T-helper 17 cell (primary cell): ENCODE measurements at places on chromosomes 6 and 20. TPM values are rescaled to one million over a fixed set of nuclear protein-coding genes. Genes with fewer than 3 reads are reported as not detected.

DNA sequence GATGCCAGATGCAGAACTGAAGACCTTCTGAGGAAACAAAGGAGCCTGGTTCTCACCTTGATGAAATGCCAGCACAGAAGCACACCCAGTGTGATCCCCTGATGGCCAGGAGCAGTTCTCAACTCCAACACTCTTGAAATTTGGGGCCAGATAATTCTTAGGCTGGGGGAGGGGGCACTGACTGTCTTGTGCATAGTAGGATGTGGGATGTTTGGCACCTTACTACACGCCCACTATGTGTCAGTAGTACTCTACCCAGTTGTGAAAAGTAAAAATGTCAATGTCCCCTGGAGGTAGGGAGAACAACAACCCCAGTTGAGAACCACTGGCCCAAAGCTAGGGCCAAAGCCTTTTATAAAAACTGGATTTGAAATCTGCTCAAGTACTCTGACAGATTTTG, 398.3 kb upstream of the ARID1B start:
- DNase-seq = no peak
- no peak overlapping the region for H3K4me3 ChIP-seq
- H3K36me3 ChIP-seq = peaks cover 2% of the 10 kb centered on the region

DNA sequence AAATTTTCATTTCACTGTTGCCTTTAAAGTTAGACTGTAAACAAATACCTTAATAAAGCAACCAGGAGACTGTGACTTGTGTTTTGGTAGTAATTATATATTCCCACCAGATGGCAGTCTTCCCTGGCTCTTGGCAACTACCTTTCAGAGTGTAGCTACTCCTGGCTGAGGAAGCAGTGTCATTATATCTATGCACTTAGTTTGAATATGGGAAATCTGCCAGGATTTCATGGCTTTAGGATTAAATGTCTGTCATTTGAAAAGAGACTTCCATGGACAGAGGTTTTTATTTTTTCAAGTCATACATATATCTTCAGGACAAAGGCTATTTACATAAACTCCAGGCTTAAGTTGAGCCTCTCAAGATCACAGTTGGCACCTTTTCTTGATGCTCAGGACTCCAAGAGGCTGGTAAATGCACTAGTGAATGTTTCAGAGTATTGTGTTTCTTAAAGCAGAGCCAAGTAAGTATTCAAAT, 160.1 kb downstream of the C6orf58 start:
- H3K27ac ChIP-seq = peak overlapping the region; percentile 11
- H3K4me1 ChIP-seq = peaks cover 31% of the 10 kb centered on the region
- no peak overlapping the region for H3K4me3 ChIP-seq
- no peak for DNase-seq
- no peaks in the 10 kb centered on the region for H3K27me3 ChIP-seq
- no peaks in the 10 kb centered on the region for H3K36me3 ChIP-seq

Gene CRYBG1
- 61.0 TPM for total RNA-seq

- H3K4me3 ChIP-seq = no peak overlapping the region
- peaks cover 11% of the 10 kb centered on the region for H3K4me1 ChIP-seq
- no peak overlapping the region for H3K27ac ChIP-seq
- peaks cover 2% of the 10 kb centered on the region for H3K36me3 ChIP-seq
Observed at GRCh38 chr6:142693441-142693840, 251.5 kb downstream of the HIVEP2 start.

GRCh38 chr20:16179371-16179770, 393.9 kb downstream of the KIF16B start:
- no peak overlapping the region for H3K4me3 ChIP-seq
- no peaks in the 10 kb centered on the region for H3K4me1 ChIP-seq
- no peaks in the 10 kb centered on the region for H3K27me3 ChIP-seq
- H3K27ac ChIP-seq = no peak overlapping the region
- no peaks in the 10 kb centered on the region for H3K36me3 ChIP-seq

DNA sequence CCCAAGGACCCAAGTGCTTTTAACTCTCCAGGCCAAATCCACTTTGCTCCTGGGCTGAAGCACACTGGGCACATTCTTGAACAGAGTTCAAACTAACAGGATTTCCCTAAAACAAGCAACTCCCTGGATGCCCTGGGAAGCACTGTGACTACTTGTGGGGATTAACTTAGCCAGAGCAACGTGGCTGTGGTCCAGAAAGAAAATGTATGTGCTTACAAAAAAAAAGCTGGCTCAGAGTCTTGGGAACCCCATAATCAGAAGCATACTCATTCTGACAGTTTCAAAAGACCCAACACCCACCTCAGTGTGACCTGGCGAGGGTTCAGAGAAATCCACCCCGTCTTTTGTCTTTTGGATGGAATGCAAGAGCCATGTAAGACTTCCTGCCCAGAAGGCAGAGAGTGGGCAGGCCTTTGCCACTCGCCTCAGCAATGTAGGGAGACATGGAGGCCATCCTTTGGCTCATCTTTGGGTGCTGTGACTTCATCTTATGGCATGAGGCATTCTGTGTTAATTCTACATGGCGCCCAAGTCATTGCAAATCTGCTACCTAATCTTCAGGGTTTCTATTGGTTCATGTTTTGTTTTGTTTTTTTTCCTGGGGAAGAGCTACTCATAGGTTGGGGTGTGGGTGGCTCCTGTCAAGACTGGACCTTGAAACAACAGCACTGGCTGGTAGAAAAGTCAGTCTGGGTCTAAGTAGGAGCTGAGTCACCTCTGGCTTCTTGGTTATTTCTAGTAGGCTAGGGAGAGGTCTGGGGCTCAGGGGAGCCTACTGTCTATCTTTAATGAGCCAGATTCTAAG, 248.6 kb upstream of the SUPT3H start:
- DNase-seq = no peak
- H3K4me1 ChIP-seq = peaks cover 3% of the 10 kb centered on the region
- H3K27ac ChIP-seq = no peak overlapping the region
- H3K27me3 ChIP-seq = no peaks in the 10 kb centered on the region
- no peak overlapping the region for H3K4me3 ChIP-seq
- peaks cover 2% of the 10 kb centered on the region for H3K36me3 ChIP-seq

DNA sequence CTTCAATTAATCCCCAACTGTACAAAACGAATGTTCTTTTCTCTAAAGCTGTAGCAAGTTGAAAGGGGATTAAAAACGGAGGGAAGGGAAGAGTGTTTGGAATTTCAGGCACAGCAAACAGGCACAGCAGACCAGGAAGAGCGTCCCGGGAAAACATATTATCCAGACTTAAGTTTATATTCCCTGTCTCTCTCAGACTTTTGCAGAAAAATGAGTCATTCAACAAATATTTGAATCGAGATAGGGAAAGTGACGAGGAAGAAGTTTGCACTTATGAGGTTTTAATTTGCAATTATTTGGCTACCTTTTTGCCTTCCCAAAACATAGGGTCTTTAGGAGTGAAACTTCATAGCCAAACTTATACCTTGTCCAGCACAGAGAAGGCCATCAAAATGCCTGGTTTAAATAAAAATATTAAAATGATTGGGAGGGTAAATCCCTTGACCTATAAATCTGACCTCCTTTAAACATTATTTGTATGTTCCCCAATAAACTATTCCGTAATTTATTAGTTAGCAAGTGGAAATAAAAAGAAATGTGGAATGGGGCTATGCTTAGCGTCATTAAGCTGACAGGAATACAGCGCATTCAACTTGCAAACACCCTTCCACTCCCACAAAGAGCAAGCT, 16.0 kb downstream of the HFE start:
- H3K27ac ChIP-seq = peak overlapping the region; percentile 98
- H3K4me3 ChIP-seq = peak overlapping the region; percentile 89
- no peak for DNase-seq
- no peaks in the 10 kb centered on the region for H3K36me3 ChIP-seq
- H3K27me3 ChIP-seq = no peaks in the 10 kb centered on the region

GRCh38 chr20:58944610-58945009, 36.4 kb upstream of the NELFCD start:
- H3K4me3 ChIP-seq = no peak overlapping the region
- no peaks in the 10 kb centered on the region for H3K36me3 ChIP-seq
- no peak overlapping the region for H3K27ac ChIP-seq

GRCh38 chr20:49888212-49889000, 26.9 kb downstream of the SPATA2 start:
- peak overlapping the region; percentile 36 for H3K4me3 ChIP-seq
- H3K27ac ChIP-seq = no peak overlapping the region
- H3K27me3 ChIP-seq = no peaks in the 10 kb centered on the region

Gene NFATC2
- total RNA-seq = 58.7 TPM

Gene ENPP3
- 0.16 TPM for total RNA-seq

Gene MOCS3
- total RNA-seq = 3.8 TPM

DNA sequence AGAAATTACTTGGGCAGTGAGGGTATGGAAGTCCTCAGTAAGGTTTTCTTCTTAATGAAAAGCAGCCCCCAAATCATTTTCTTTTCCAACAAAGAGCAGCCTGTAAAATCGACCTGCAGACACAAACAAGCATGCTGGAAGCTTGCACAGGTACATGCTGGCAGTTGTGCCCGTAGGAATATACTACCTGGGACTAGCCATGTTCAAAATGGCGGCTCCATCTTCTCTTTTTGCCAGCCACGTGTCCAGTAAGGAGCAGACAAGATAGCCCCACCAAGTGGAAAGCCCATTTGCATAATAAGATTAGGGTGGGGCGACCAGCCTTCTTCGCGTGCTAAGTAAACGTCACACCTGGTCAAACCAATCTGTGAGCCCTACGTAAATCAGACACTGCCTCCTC, 259.4 kb upstream of the AGPAT4 start:
- H3K27ac ChIP-seq = no peak overlapping the region
- H3K27me3 ChIP-seq = no peaks in the 10 kb centered on the region
- no peaks in the 10 kb centered on the region for H3K4me1 ChIP-seq
- H3K4me3 ChIP-seq = no peak overlapping the region
- H3K36me3 ChIP-seq = no peaks in the 10 kb centered on the region

Gene ATP9A
- total RNA-seq = 4.2 TPM

DNA sequence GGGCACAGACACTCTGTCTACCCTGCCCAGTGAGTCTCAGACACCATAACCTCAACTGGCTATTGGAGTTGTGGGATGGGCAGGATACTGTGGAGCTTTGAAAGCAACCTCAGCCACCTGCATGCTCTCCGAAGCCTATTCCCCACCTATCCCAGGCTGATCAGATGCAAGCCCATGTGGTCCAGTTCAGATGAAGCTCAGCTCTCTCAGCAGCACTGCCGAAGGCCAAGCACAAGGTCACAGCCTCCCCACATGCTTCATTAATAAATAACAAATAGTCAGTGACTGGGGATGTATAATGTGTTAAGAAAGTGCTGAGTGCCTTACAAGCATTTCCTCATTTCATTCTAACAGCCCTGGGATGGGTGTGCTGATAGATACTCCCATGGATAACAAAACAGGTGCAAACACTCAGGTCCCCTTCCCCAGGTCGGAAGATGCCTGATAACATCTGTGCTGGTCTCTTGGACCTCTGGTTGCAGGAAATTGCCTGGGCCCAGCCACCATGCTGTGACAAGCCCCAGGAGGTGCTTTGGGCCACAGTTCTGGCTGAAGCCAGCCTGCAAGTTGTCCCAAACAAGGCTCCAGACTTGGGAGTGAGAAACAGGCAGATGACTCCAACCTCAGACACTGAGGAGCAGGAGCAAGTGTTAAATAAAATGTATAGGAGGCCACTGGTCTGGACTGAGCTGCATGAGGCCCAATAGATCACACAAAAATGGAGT, 3.7 kb downstream of the ACSS1 start:
- no peaks in the 10 kb centered on the region for H3K27me3 ChIP-seq
- peak overlapping the region; percentile 19 for H3K4me3 ChIP-seq
- peaks cover 49% of the 10 kb centered on the region for H3K4me1 ChIP-seq

DNA sequence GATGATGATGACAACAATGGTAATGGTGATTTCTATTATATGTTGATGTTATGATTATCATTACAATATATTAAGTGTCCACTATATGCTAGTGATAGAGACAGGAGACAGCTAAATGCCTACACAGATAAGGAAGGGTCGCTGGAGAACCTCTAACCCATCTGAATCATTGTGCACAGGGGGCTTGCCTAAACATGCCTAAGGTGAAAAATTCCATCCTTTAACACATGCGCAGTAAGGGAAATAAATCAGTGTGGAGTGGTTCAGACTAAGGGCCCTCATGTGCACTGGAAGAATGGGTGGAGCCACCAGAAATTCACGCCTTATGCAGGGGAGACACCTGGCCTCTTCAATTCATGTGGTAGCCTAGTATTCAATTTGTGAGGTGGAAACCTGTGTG, 120.4 kb downstream of the TPBG start:
- H3K36me3 ChIP-seq = no peaks in the 10 kb centered on the region
- H3K4me1 ChIP-seq = no peaks in the 10 kb centered on the region
- DNase-seq = no peak
- H3K27ac ChIP-seq = no peak overlapping the region

DNA sequence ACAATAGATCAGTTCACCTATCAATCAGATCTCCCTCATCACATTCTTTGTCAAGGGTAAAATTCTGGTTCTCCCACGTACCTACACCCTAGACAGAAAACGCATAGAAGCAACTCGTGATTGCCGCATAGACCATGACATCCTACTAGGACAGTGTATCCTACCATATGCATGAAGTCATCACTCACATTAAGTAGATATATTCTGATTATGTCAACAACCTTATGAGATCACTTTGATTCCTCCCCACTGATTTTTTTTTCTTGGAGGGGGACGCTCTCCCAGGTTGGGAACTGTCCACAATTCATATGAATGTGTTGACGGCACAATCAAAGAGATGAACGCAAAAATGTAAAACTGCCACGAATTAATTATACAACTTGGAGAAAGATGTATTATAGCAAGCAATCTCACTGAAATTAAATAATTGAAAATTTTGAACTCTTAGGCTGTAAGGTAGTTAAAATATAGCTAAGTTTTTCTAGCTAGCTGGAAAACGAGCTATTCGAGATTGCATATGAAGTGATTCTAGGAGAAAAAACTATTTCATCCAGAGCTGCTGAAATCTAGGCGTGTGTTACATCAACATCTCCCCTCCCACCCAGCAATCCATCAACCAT, 82.5 kb upstream of the CCDC28A start:
- H3K4me1 ChIP-seq = peaks cover 9% of the 10 kb centered on the region
- H3K4me3 ChIP-seq = peak overlapping the region; percentile 91
- peaks cover 9% of the 10 kb centered on the region for H3K27me3 ChIP-seq
- DNase-seq = no peak

Gene C6orf47
- 13.3 TPM for total RNA-seq
